ENCODE measurements at places on chromosomes 7 and 10.
A peak's percentile ranks its signal among the peaks of the same experiment; 100 is the strongest.

GRCh38 chr7:71497256-71497946 is 365.5 kb downstream of the GALNT17 start:
- DNase-seq, result no peak

- peak; percentile 5 for DNase-seq
Observed at GRCh38 chr10:5666008-5666840, at the start of gene ASB13. Gene ASB13 (minus strand): TSS chr10:5666595. CDS start chr10:5666551, 44 bp downstream.

DNA sequence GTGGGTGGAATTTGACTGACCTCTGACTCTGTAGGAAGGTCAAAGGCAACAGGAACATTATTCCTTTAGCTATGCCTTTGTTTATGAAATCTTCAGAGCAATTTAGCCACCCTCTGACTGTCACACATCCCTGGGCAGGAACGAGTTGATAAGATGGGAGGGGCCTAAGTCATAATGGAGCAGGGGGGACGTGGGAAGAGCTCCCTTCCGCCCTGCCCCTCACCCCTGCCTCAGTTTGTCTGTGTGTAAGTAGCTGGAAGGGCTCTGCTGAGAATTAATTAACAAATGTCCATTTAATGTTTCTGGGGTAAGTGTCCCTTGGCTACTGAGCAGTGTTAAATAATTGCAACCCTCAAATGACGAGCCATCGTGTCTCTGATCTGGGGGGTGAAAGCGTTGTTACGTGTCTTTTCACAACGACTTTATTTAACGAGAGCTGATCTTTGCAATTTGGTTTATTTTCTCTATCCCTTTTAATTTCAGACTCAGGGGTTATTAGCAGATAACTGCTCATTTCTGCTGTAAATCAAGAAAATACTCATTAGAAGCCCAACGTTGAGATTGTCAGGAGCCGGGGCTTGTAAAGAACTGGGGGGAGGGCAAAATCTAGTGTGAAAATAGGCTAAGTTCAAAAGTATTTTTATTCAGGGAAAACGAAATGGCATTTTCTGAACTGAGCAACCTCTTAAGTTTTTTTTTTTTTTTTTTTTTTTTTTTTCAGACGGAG is 12.5 kb upstream of the UNCX start:
- DNase-seq, result no peak

GRCh38 chr10:71578069-71578468 is 141.5 kb downstream of the C10orf105 start:
- no peak for DNase-seq

DNA sequence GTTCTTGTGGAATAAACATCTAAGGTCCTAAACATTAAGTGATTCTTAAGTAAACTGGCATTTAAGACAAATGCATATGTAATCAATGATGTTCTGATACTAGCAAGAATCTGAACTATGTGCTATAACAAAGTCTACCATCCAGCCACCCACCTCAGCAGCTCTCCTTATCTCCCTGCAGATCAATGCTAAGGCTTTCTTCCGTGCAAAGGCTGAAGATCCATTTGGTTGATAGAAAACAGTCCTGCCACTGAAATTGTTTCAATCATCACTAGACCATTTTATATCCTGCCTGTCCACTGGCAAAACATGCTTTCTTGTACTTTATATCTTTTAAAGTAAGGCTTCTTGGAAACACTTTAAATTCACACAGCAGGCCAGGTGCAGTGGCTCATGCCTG is 6.3 kb upstream of the SMKR1 start:
- no peak for DNase-seq

GRCh38 chr7:135685306-135686084 is 23.2 kb downstream of the STMP1 start:
- DNase-seq, result no peak

DNA sequence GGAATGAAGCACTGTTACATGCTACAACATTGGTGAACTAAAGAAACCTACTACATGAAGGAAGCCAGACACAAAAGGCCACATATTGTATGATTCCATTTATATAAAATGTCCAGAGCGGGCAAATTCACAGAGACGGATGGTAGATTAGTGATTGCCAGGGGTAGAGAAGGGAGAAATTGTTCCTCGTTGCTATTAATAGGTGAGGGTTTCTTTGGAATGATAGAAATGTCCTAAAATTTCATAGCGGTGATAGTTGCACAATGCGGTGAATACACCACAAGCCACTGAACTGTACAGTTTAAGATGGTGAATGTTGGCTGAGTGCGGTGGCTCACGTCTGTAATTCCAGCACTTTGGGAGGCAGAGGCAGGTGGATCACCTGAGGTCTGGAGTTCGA is 29.0 kb downstream of the DENND2A start:
- DNase-seq, result no peak

- DNase-seq, result no peak
Observed at GRCh38 chr7:55254242-55254595, 110.9 kb upstream of the LANCL2 start.

- DNase-seq, result no peak
Observed at GRCh38 chr10:69710008-69710888, 80.2 kb downstream of the FAM241B start.

DNA sequence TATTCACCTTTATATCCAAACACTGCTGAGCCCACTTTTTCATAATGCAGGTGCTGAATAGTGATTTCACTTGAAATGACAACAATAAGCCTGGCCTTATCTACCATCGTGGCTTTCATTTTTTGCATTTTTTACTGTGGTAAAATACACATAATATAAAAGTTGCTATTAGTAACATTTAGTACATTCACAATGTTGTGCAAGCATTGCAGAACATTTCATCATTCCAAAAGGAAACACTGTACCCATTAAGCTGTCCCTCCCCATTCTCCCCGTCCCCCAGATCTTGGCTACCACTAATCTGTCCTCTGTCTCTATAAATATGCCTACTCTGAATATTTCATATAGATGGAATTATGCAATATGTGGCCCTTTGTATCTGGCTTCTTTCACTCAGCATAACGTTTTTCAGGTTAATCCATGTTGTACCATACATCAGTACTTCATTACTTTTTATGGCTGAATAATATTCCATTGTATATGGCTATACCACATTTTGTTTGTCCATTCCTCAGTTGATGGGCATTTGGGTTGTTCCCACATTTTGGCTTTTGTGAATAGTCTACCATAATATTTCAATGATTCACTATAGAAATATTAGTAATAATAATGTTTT is 68.5 kb upstream of the ARID5B start:
- DNase-seq, result no peak

DNA sequence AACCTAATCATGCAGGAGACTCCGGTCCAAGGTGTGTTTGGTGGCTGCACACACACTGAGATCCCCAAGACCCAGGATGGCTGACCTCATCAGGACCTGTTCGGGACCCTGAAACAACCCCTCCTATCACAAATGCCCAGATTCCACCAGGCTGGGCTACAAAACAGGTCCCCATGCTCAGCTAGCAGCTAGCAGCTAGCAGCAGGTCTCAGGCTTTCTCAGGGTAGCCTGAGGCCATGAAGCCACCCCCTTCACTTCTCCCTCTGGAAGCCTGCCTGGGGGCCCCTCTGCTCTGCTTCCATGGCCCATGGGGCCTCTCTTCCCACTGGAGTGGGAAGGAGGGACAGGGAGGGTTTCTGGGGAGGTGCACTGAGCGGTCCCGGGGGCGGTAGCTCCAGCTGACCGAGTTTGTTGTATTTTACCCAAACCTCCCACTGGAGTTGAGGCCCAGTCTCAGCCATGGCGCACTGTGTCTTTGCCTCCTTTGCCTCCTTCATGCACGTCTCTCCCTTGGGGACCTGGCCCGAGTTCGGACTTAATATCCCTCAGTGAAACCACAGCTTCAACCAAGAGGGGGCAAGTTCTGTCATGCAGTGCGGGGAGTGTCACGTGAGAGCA is 95.1 kb upstream of the GPR26 start:
- no peak for DNase-seq

GRCh38 chr10:122464586-122464985 is 3.2 kb downstream of the HTRA1 start:
- no peak for DNase-seq

DNA sequence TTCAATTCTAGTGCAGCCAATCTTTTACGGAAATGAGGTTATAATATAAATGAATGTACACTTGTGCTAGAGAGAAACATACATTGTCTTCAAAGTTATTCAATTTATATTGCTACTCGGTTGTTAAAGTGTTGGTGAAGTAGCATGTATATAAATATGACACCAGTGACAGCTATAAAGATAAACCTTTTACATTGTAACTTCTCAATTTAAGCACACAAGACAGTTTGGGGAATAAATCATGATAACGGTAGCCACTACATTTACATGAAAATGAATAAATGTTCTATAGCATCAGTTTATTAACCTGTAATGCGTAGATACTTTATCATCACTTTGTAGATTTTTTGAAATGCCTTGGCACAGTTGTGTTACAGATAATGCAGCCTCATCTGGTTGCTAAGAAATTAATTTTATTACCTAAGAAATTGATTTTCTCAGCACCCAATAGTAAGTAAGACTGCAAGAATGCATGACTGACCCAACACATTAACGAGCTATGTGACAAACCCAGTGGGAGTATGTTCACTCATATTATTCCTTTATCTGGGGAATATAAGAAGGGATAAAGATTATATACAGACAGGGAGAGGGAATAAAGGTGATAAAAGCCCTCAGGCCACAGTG is 283.9 kb upstream of the NPVF start:
- no peak for DNase-seq

- no peak for DNase-seq
Observed at GRCh38 chr7:138292951-138293350, 167.1 kb upstream of the TRIM24 start.

- no peak for DNase-seq
Observed at GRCh38 chr10:45419676-45420025, 45.6 kb downstream of the ALOX5 start.

DNA sequence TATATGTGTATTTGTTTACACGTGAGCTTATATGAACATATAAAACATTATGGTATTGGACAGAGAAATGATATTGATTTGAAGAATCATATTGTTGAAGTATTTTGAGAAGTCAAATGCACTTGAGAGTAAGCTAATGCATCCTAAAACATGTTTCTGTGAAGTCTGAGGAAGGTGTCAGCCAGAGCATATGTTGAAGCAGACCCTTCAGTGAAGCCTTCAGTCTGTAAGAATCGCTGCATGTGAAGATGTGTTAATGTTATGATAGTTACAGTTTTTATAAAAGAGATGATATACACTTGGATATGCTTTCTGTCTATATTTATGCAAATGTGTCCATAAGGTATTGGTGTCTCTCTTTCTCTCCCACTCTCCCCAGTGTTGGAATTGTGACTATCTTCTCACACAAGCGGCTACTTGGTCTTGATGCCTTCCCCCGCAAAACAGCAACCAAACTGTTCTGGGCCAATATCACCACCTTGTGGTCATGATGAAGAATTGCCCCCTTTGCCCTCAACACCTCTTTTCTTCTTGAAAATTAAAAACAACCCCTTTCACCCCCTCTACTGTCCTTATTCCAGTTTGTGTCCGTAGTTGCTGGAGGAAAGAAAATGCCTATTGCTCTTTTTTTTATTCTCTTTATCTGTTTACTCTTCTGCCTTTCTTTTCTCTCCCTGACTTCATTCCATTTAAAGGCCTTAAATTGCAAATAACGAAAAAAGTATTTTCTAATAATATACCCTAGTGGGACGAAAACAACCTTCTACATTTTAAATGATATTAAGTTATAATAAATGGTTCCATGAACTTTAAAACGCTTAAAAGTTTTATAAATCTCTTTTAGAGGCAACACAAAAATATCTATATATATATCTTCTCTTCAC is 64.9 kb downstream of the IKZF1 start:
- peak; percentile 74 for DNase-seq

DNA sequence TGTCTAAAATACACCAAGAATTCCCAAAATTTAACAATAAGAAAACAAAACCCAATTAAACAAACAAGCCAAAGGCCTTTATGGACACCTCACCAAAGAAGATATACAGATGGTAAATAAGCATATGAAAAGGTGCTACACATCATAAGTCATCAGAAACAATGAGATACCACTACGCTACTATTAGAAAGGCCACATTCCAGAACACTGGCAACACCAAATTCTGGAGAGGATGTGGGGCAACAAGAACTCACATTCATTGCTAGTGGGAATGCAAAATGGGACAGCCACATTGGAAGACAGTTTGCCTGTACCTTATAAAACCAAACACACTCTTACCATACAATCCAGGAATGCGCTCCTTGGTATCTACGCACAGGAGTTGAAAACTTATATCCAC is 291.4 kb downstream of the TNS3 start:
- no peak for DNase-seq

DNA sequence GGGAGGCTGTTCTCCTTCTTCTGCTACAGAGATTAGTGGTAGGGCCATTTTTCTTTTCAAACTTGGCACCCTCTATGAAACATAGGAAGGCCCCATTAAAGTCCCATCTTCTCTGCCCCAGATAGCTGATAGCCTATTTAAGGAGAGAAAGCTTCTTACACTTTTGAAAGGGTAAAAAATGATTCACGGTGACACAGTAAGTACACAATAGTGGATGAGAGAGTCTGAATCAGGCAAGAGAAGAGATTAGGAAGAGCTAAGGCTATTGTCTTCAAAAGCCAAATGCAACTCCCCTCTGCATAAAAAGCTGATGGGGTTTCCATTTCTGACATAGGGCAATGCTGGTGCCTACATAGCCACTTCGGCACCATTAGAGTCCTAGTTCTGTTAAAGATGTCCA is 3.6 kb downstream of the INA start:
- no peak for DNase-seq

GRCh38 chr7:16795624-16796023 is 9.2 kb downstream of the AGR2 start:
- DNase-seq, result no peak

- DNase-seq, result no peak
Observed at GRCh38 chr7:86980223-86980622, 79.2 kb downstream of the ELAPOR2 start.

DNA sequence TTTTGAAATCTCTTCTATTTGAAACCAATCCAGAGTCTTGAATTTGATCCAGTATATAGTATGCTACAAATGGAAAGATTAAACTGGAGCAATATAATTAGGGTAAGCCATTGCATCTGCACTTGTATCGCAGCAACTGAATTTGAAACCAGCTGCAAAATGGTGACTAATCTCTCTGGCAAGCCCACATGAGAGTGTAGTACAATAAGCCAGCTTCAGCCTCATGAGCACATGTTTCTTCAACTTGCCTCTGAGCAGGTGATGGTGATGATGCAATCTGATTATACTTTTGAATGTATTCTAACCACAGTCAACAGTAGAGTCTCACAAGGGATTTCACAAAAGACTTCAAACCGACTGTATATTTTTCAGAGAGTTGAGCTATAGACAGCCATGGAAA is 829 bp upstream of the RPA3 start:
- no peak for DNase-seq

- no peak for DNase-seq
Observed at GRCh38 chr7:29468196-29468595, 95.4 kb upstream of the PRR15 start.

- no peak for DNase-seq
Observed at GRCh38 chr7:55501611-55502010, 70.7 kb downstream of the VOPP1 start.

DNA sequence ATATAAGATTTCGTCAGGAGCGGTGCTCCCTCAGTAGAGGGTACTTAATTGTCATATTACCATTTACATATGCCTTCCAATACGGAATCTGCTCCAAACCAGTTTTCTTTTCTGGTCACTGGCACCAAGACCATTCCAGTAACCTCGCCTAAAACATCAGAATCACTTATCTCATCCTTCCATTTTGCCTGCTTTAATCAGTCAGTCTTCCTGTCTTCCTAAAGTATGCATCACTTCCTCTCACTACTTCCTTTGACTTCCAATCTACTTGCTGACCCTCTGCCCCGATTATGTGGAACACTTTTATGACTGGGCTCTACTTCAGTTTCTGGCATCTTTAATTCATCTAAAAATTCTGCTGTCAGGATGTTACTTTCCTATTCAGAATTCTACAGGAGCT is 33.5 kb downstream of the CUL2 start:
- DNase-seq, result no peak
